ENCODE measurements at places on chromosomes 2 and 18.

GRCh38 chr2:221289846-221290245, 282.3 kb downstream of the EPHA4 start:
- no peak for DNase-seq

DNA sequence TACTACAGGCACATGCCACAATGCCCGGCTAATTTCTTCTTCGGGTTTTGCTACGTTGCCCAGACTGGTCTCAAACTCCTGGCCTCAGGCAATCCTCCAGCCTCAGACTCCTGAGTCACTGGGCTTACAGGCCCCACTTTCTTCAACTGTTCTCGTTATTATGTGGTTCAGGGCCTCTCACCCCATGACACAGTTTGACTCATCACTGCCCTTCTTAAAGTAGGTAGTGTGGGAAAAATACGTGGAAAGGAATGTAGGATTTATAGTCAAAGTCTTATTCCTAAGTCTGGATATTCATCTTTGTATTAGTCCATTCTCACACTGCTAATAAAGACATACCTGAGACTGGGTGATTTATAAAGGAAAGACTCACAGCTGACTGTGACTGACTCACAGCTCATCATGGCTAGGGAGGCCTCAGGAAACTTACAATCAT, 19.4 kb downstream of the CENPA start:
- peak; percentile 99 for DNase-seq

GRCh38 chr2:17851731-17852585, 26.5 kb upstream of the KCNS3 start:
- peak; percentile 70 for DNase-seq

DNA sequence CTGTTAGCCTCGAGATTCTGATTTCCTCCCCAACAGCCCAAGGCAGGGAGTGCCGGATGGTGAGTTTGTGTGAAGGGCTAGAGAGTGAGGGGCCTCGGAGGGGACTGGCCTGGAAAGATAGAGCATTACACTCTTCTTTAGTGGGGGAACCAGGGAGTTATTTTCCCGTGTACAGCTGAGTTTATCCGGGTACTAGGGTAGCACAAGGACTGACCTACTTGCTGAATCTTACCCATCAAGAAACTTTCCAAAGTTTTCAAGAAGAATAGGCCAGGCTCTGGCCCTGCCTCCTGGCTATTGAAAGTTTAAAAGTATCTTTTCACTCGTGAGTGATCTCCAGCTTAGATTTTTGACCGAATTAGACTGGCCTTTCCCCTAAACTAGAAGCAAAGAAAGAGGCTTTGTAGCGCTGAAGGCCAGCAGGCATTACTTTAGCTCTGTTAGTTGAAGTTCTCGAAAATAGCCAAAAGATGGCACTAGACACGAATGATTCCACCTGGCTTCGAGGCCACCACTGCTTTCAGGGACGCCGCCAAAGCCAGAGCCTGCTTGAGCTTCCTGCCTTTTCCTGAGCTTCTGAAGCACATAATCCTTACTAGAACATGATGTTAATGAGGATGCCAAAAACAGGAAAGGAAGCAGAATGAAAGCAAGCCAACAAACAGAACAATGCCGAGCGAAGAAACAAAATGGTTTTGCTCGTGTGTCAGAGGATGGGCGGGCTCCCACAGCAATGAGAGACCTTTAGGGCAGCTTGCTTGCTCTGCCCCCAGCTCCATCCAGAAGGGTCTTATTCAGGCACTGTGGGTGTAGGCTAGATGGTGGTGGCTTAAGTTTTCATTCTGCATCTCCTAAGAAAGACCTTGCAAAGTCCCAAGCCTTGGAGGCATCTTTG, 55.8 kb downstream of the TSN start:
- peak; percentile 67 for DNase-seq

- DNase-seq = no peak
Observed at GRCh38 chr2:212791569-212791968, 253.0 kb upstream of the ERBB4 start.

- no peak for DNase-seq
Observed at GRCh38 chr2:207663870-207664545, 38.8 kb upstream of the METTL21A start.

All from M059J (cell line).